ENCODE measurements at places on chromosomes 12 and 14.

DNA sequence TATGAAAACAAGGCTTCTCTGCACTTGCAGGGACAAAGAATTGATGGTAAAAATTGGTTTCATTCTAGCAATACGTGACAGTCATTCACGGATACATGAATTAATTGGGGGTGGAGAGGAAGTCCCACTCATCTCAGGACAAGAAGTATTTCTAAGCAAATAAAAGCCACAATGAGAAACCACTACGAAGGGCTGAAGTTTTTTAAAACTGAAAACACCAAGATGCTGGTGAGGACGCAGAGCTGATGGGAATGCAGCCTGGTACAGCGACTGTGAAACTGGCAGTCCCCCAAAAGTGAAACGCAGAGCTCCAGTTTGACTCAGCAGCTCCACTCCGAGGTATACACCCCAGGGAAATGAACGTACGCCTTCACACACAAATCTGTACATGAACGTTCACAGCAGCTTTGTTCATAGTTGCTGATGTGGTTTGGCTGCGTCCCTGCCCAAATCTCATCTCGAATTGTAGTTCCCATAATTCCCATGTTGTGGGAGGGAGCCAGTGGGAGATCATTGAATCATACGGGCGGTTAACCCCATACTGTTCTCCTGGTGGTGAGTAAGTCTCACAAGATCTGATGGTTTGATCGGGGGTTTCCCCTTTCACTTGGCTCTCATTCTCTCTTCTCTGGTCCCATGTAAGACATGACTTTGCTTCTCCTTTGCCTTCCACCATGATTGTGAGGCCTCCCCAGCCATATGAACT lies 89.0 kb downstream of the SCARB1 start:
- peak; percentile 62 for DNase-seq

DNA sequence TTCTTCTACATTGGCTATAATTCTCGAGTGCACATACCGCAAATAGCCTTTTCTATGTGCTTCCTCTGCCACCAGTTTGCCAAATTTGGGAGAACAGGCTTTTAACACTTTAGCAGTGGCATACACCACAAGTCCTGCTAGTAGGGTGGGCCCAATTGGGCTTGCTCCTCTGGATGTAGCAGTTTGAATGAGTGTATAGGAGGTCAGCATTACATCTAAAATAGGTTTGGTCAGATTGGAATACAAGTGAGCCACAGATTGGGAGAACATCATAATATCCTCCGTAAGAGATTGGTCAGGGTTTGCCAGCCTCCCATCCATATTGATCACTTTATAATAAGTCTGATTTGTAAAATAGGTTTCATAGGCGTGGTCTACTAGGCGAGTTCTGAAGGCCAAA lies 902 bp downstream of the ABCD2 start:
- DNase-seq, result no peak

DNA sequence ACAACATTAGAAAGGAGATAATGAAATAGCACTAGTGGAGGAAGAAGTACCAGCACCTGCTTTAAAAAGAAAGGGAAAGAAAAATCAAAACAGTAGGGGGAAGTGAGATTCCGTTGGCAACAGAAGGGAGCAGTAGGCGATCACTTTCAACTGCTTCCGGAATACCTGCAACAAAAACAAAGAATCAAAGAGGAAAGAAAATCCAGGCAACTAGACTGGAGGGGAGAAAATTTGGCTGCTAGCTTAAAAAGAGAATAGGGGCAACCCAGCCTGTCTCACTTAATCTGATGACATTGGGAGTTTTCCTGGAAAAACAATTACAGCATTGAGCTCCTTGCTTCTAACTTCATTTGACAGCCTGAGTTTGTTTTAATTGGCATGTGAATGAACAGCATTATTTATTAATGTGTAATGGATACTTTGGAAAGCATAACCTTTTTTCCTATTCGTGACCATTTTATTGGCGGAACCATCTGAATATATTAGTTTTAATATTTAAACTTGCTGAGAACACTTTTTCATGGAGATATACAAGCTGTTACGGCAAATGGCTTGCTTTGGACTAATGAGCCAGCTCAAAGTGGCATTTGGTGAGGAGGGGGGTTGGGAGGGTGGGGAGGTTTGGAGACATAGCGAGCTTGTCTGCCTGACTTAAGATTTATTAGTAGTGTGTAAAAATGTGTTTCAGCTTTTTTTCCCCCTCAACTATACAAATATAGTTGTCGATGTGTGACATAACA lies 2.5 kb upstream of the DACT1 start:
- DNase-seq, result no peak

DNA sequence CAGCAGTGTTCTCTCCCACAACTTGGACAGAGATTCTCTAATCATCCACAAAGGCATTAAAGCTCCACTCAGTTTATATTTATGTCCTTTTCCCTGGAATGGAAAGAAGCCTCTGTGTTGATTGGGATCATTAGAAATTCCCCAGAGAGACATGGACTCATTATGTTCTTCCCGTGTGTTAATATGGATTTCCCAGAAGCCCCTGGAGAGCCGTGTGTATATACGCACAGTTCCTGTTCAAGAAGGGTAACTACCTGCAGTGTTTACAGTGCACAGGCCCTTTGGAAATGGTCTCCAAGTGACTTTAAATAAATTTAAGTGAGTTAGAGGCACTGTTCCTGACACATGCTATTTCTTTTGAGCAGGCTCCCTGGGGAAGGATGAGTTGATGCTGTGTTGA lies 428.0 kb upstream of the TMTC1 start:
- DNase-seq, result no peak

DNA sequence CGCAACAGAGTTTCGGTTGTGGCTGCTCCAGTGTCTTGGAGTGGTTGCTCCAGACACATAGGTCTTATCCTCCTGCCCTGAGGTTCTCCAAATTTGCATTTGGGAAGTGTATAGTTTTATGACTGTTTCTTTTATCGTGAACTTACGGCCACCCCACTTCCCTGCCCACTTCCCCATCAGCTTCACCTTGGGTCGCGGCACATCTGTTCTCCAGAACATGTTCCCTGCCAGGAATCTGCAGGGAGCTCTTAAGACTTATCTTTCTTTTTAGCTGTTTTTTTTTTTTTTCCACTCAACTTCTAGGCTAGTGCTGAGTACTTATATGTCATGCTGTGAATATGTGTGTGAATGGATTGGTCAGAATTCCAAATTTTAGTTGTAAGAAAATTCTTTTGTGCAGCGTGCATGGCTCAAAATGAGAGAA lies 75.4 kb downstream of the ETV6 start:
- no peak for DNase-seq

DNA sequence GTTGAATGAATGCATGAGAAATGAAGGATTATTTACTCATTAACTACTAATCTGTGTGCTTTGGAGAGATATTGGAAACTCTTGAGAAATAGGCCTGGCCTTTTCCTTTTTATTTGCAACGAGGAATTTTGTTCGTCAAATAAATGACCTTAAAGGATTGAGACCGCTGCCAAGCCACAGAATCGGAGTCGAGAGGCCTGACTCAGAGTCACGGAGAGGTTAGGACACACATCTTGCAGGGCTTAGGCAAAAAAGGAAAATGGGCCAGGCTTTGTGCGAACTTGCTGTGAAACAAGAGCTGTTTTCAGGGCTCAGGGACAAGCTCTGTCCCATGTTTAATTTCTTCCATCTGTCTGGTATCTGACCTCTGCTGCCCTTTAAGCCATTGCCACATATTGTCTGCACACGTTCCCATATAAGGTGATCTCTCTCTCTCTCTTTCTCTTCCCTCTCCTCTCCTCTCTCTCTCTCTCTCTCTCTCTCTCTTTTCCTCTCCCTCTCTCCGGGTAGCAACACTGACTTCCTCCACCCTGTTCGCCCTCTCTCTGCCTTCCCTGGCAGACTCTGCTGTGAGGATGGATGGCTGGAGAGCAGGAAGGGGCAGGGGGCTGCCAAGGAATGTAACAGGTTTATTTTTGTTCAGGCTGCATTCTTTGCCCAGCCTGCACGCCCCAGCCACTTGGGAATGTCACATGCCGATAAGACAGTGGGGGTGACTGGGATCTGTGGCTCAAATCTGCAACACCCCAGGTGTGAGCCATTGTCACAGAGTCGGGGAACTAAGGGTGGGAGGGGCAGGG lies 14.9 kb upstream of the IFT81 start:
- no peak for DNase-seq

DNA sequence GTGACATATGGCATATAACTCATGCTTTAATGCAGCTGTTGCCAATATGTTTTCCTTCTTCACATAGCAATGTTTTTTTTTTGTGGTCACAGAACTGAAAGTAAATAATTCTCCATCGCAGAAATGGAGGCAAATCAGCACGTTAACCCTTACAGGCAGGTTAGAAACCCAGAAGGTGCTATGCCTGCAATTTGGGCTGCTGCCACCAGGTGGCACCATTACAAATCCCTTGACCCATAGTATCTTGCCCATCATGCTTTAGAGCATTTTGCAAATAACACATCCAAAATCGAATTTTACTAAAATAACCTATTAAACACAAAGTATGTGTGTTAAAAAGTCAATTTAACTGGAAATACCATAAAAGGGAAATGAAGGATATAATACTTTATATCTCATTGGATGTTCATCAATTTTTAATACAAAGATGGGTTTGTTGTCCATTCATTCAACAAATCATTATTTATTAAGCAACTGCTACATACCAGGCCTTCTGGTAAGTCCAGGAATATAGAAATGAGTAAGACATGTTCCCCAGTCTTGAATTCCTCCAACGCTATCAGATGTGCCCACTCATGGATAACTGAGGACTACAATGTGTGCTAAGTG lies 340.1 kb downstream of the GLT1D1 start:
- no peak for DNase-seq

DNA sequence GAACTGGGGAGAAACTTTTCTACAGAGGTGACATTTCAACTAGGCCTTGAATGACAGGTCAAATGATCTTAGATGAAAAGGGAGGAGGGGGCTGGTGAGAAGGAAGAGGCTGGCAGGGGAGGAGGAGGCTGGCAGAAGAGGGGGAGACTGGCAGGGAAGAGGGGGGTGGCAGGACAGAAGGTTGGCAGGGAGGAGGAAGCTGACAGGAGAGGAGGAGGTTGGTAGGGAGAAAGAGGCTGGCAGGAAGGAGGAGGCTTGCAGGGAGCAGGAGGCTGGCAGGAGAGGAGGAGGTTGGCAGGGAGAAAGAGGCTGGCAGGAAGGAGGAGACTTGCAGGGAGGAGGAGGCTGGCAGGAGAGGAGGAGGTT lies 63.4 kb upstream of the PPP4R3A start:
- DNase-seq, result no peak

- no peak for DNase-seq
Measured at GRCh38 chr14:68690089-68690958, 102.5 kb downstream of the ZFP36L1 start.

GRCh38 chr14:91264151-91265150 lies 19.9 kb upstream of the GPR68 start:
- DNase-seq, result no peak

GRCh38 chr12:62640910-62641448 lies 174.4 kb downstream of the MON2 start:
- no peak for DNase-seq

GRCh38 chr12:45762185-45763110 lies 32.9 kb downstream of the ARID2 start:
- DNase-seq, result no peak

- DNase-seq, result no peak
Measured at GRCh38 chr12:56205445-56205844, 16.2 kb upstream of the SMARCC2 start.
